ENCODE measurements at places on chromosomes 3 and 15. TPM values are rescaled to one million over a fixed set of nuclear protein-coding genes. Genes with fewer than 3 reads are reported as not detected.

DNA sequence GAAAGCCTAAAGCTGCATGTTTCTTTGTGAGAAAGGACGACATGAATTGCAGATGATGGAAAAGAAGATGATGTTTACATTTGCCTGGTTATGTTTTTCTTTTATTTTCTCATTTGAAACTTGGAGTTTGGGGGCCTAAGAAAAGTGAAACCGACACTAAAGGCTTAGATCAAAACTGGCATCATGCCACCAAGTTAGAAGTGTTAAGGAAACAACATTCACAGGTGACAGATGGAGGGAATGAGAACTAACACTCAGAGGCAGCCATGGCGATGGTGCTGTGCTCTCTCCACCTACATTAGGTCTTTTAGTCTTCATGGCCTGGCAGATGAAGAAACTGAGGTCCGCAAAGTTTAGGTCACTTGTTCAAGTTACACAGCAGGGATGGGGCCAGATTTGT is 923.6 kb downstream of the TUSC7 start:
- no peak for DNase-seq

- no peak for DNase-seq
Observed at GRCh38 chr3:197368330-197368729, 69.9 kb upstream of the DLG1 start.

DNA sequence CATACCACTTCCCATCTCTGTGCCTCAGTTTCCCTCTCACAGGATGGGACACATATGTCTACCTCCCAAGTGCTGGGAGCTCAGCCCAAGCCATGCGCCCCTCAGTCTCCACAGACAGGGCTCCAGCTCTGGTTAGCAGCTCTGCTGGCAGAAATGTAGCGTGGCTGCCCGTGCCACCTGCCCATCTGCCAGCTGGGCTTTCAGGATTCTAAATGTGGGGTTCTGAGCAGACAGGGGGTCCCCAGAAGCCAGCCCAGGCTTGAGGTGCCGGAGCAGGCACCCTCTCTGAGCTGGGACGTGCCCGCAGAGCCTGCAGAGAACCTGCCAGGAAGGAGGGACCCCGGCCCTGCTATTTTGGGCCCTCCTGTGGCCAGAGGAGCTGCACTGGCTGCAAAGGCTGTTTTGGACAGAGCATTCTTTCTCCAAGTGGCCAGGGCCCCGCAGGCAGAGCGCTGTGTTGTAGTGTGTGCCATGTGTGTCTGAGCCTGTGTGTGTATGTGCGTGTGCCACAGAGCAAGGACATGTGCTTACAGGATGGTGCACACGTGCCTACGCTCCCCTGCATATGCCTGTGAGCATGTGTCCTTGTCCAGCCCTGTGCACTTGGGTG is 31.7 kb downstream of the PSTPIP1 start:
- DNase-seq: peak; percentile 41

ABCF3 gene
- total RNA-seq: 38.9 TPM

- DNase-seq: no peak
Observed at GRCh38 chr3:156693166-156693565, 18.8 kb downstream of the TIPARP start.

DNA sequence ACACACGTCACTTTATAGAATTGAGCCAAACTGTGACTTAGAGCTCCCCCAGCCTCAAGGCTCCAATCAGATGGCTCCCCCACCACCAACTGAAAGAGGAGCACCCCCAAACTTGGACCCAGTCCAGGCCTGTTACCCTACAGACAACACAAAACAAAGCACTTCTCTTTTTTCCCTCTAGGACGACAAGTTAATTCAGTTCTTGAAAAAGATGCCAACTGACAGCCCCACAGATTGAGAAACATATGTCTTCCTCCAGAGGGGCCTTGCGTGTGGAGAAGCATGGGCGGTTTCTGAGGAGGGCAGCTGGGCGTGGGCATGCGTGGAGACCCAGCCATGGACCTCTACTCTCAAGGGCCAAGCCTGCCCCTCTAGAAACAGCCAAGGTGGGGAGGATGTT is 229.5 kb downstream of the SHQ1 start:
- no peak for DNase-seq

GRCh38 chr3:31142139-31142538 is 247.7 kb upstream of the GADL1 start:
- DNase-seq: no peak

GRCh38 chr3:60582288-60582687 is 669.0 kb downstream of the FHIT start:
- no peak for DNase-seq

GHSR gene
- total RNA-seq: not detected

- no peak for DNase-seq
Observed at GRCh38 chr3:123276346-123277006, 74.7 kb downstream of the SEC22A start.

GRCh38 chr3:109116031-109116430 is 1.9 kb downstream of the MORC1 start:
- no peak for DNase-seq

DNA sequence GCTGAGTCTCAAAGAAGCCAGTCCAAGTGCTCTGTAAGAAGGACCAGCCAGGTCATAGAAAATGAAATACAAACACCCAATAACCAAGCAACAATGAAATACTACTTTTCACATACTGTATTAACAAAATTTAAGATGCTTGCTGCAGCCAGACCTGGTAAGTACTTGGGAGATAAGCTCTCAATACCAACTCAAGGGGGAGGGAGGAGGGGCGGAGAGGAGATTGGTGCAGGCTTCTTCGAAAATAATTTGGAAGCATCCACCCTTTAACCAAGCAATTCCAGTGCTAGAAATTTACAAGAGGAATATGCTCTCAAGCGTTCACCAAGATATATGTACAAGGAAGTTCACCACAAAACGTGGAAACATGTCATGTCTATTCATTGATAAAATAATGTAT is 7.6 kb upstream of the LRRC2 start:
- no peak for DNase-seq

- peak; percentile 77 for DNase-seq
Observed at GRCh38 chr3:127479449-127479848, 111.1 kb downstream of the TPRA1 start.

DNA sequence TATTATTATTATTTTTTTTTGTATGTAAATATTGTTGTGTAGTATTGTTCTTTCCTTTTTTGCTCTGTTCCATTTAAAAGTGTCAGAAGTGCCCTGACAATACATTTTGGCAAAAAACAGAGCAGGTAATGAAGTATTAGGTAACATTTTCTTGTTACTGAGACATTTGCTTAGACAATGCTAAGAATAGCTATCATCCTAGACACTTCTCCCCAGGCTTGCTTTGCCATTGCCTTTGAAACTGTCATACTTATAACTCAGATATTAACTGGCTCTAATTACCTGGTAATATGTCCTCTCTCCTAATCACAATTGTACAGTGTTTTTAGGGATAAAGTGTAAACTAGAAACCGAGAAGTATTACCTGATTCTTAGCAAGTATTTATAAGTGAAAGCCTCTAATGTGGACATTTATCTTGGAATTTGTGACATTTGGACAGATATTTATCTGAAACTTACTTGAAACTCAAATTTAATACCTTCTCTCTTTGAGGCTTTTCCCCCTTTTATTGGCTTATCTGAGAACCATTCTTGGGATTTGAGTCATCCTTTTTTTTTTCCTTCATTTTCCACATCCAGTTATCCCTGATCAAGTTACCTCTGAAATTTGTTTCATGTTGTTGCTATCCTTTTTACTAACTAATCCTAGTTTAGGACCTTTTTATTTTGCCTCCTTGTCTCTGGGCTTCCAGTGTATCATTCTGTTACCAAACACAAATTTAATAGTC is 13.1 kb downstream of the ARIH1 start:
- no peak for DNase-seq

DNA sequence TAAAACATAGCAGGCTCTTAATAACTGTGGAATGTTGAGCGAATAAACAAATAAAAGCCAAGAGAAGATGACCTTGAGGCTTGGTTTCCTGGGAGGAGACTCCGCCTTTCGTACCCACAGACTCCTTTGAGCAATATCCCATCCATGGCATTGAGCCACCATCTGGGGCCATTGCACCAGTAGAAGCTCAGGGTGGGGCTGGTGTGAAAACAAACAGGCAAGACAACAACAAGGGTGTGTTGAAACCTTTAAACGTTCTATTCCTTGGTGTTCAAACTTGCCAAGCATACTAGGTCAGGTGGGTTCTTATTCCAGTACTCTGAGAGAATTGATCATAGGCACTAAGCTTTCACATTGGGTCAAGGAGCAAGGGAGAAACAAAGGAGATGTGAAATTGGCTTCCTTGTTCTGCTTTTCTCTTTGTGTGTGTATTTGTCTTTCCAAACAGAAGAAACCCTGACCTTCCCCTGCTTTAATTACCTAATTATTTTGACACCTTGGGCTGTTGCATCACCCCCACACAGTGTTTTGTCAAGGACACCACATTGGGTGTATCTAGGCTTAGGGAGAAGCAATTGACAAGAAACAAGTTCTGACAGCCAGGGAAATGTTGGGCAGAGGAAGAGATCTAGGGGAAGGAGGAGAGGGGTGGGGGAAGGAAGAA is 105.1 kb upstream of the BCL6 start:
- DNase-seq: no peak

GRCh38 chr3:15629860-15630597 is 28.5 kb downstream of the BTD start:
- no peak for DNase-seq

AGBL1 gene
- not detected for total RNA-seq

GRCh38 chr15:84968301-84968700 is 13.4 kb upstream of the PDE8A start:
- DNase-seq: no peak

DNA sequence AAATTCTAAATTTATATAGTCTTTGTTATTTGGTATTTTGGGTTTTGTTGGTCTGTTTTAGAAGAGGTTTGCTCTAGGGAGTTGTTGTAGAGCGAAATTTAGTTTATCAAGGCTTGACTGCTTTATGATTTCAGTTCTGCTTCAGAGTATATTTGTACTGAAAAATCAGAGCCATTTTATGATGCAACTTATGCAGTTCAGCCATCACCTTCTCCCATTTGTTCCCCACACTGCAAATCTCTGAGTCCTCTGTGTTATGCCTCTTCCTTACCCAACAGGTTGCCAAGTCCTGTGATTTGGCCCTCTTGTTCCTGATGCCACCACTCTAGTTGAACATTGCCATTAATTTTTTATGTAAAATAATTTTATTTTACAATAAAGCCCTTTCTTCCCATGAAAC is 140.4 kb downstream of the ZNF609 start:
- no peak for DNase-seq

THSD4 gene
- 18.8 TPM for total RNA-seq

GRCh38 chr3:127351321-127351720 is 63.5 kb upstream of the PRR20G start:
- no peak for DNase-seq

- DNase-seq: no peak
Observed at GRCh38 chr3:148957586-148957985, 33.8 kb upstream of the GYG1 start.

KBTBD12 gene
- 3.0 TPM for total RNA-seq

IL20RB gene
- total RNA-seq: 2.6 TPM

DNA sequence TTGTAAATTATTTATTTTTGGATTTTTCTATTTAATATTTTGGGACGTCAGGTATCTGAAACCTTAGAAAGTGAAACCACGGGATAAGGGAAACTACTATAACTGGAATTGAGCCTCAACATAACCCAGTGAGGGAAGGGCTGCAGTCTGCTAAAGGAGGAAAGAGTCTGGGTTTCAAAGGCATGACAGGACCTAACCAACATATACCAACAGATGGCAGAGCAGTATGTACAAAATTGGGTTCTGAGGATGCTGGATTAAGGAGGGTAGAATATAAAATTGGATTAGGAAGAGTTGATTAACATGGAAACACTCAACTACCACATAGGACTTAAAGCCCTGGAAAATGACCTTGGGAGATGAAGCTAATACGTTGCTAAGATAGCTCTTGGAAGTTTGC is 603.5 kb downstream of the MECOM start:
- no peak for DNase-seq

DNA sequence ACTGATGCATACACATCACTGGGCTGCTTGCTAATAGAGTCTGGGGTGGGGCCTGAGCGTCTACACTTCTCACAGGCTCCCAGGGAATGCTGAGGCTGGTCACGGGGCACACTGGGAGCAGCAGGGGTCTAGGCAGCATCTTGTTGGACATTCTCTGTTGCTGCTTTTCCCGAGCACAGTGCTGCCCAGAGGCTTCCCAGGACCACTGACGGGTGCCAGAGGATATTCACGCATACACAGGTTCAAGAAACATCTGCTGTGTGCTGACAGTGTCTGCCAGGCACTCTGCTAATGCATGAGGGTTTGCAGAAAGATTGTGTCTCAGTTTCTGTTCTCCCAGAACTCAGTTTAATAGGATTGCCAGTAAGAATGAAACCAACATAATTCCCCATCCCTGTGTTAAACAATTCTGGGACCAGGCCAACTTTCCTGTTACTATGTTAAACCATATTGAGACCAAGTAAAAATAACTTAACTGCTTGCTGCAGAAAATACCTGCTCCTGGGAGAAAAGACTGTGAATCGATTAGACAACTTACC is 23.9 kb upstream of the BCL2L10 start:
- no peak for DNase-seq

SAMD7 gene
- total RNA-seq: not detected

ECE2 gene
- not detected for total RNA-seq

DNA sequence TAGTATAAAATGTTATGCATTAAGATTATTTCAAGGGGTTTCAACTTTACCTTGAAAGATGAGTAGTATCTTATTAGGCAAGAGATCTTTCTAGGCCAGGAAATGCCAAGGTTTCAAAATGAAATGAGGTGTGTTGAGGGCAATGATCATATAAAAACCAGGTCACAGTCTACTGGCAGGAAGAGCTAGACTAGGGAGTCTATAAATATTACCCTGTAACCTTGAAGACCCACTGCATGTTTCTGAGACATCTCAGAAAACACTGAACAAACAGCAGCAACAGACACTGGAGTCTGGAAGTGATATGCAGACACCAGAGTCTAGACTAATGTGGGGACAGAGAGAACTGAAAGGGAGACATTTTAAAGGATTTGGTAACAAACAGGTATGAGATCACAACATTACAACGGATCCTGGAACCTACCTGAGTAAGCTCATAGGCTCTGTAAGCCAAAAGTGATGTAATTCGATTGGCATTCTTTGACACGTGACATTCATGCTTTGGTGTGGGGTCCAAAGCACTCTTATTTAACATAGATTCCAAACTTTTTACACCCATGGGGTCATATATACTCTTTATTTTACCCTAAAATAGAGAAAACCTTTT is 15.0 kb downstream of the TASOR start:
- no peak for DNase-seq

ENTPD3 gene
- 1.1 TPM for total RNA-seq

Measured in posterior vena cava (tissue), 2 donors.